Lower leg skin (tissue), 4 donors: ENCODE measurements at places on chromosomes 5 and 9. TPM values are rescaled to one million over a fixed set of nuclear protein-coding genes. Genes with fewer than 3 reads are reported as not detected.

The SVEP1 gene
- 13.1 TPM for total RNA-seq

The ANXA2R gene
- 2.4 TPM for total RNA-seq

The CARTPT gene
- total RNA-seq: not detected

The PCDHGA5 gene
- 2.2 TPM for total RNA-seq

The GPR21 gene
- not detected for total RNA-seq

The EIF4EBP3 gene
- total RNA-seq: 25.6 TPM

The MACIR gene
- total RNA-seq: 6.4 TPM

The ROR2 gene
- total RNA-seq: 6.3 TPM

The TMEM174 gene
- not detected for total RNA-seq

The SARDH gene
- 0.10 TPM for total RNA-seq

The SOX30 gene
- not detected for total RNA-seq

The SPACA9 gene
- total RNA-seq: 9.1 TPM

The CSF1R gene
- 25.8 TPM for total RNA-seq

The STK10 gene
- total RNA-seq: 45.7 TPM

The PCDHA2 gene
- not detected for total RNA-seq

The TMC1 gene
- 0.13 TPM for total RNA-seq

The PCDHB8 gene
- total RNA-seq: 0.46 TPM

The RPS23 gene
- 2,219 TPM for total RNA-seq

The RMRP gene
- 2,296 TPM for total RNA-seq

The SPINK13 gene
- total RNA-seq: not detected

The GRIA1 gene
- total RNA-seq: 0.12 TPM

The GRM6 gene
- not detected for total RNA-seq

The CA9 gene
- total RNA-seq: 0.25 TPM

The SLC23A1 gene
- 3.7 TPM for total RNA-seq

The MSANTD3 gene
- 12.1 TPM for total RNA-seq

The TYRP1 gene
- 67.4 TPM for total RNA-seq

The RPL12 gene
- 2,594 TPM for total RNA-seq

The ACOT12 gene
- not detected for total RNA-seq

The GGTA1 gene
- 5.4 TPM for total RNA-seq

The PCDHGB3 gene
- total RNA-seq: 7.9 TPM

The ZNF354C gene
- total RNA-seq: 1.9 TPM

The PHF24 gene
- 0.76 TPM for total RNA-seq

The ARHGEF37 gene
- 67.4 TPM for total RNA-seq

The TAS2R1 gene
- total RNA-seq: not detected

The TAF11L8 gene
- not detected for total RNA-seq

The NRG2 gene
- total RNA-seq: 6.2 TPM

The ALDH7A1 gene
- total RNA-seq: 26.1 TPM

The F2R gene
- 52.4 TPM for total RNA-seq

The RCL1 gene
- total RNA-seq: 54.8 TPM

The MYOZ3 gene
- not detected for total RNA-seq

The DTWD2 gene
- total RNA-seq: 15.6 TPM

The KCTD16 gene
- not detected for total RNA-seq

The PCDHA9 gene
- total RNA-seq: not detected

The FREM1 gene
- 0.84 TPM for total RNA-seq

The TTC23L gene
- total RNA-seq: 1.5 TPM

The KIF20A gene
- 3.2 TPM for total RNA-seq

The GPX8 gene
- 2.6 TPM for total RNA-seq

The GLDC gene
- total RNA-seq: 6.4 TPM

The SAXO1 gene
- 0.30 TPM for total RNA-seq

The IL4 gene
- total RNA-seq: not detected

The IL33 gene
- 10.1 TPM for total RNA-seq

The PRRX2 gene
- 16.3 TPM for total RNA-seq

The SLC31A1 gene
- 22.9 TPM for total RNA-seq

The CDC20B gene
- total RNA-seq: not detected

The IRX2 gene
- total RNA-seq: 51.9 TPM

The SLCO6A1 gene
- total RNA-seq: not detected
